Fibroblast of villous mesenchyme (primary cell): ENCODE measurements at places on chromosomes 3 and 15. TPM values are rescaled to one million over a fixed set of nuclear protein-coding genes. Genes with fewer than 3 reads are reported as not detected.

The SLC35A5 gene
- total RNA-seq: 24.8 and 56.6 TPM in 2 replicates

DNA sequence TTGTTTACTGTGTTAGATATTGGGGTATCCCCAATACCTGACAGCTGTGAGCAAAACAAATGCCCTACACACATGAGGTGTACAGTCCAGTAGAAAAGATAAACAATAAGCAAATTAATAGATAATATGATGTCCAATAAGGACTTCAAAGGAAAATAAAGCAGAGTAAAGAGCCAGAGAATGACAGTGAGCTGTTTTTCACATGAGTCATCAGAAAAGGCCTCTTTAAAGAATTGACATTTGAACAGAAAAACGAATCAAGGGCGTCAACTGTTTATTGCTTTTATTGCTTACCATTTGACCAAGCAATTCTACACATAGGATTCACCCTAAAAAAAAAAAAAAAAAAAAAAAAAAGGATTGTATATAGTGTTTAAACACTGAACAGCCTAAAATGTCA, 96.6 kb upstream of the FLNB start:
- DNase-seq: peak; percentile 33

- DNase-seq: no peak
These were observed 431.3 kb downstream of the FOXP1 start for GRCh38 chr3:71152039-71152891.

DNA sequence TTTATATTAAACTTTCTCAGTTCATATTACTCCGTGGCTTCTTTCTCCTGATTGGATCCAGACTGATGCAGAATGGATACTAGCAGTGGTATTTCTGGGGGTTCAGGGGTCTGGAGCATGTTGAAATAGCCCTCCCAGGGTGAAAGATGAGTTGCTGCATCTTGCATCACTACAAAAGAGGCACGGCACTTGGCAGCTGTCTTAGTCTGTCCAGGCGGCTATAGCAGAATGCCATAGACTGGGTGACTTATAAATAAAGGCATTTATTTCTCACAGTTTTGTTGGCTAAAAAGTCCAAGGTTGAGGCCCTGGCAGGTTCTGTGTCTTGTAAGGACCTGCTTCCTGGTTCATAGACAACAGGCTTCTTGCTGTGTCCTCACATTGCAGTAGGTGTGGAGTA, 660 bp upstream of the BCL2L10 start:
- DNase-seq: no peak

- DNase-seq: no peak
These were observed 83.6 kb downstream of the RAP2B start for GRCh38 chr3:153245661-153246060.

GRCh38 chr15:61457050-61457733, 228.1 kb upstream of the RORA start:
- DNase-seq: no peak

DNA sequence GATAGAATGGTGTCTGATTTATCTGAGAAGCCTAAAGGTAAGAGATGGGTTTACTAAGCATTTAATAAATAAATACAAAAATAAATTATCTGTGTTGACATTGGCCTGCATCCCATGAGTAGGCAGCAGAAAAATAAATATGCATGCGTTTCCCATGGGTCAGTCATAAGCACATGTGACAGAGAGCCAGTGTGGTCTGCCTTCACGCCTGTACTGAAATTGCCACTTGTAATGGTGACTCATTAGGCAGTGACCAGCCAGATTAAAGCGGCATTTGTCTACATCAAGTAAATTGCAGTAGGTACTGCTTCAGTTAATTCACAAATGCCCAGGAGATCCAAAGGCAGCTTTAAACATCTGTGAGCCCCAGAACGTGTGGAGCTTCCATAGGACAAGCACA, 399.6 kb downstream of the NAALADL2 start:
- no peak for DNase-seq

- DNase-seq: no peak
These were observed 31.7 kb downstream of the ATP2B2 start for GRCh38 chr3:10473581-10474274.

GRCh38 chr3:42115946-42116345, 24.8 kb downstream of the TRAK1 start:
- no peak for DNase-seq

DNA sequence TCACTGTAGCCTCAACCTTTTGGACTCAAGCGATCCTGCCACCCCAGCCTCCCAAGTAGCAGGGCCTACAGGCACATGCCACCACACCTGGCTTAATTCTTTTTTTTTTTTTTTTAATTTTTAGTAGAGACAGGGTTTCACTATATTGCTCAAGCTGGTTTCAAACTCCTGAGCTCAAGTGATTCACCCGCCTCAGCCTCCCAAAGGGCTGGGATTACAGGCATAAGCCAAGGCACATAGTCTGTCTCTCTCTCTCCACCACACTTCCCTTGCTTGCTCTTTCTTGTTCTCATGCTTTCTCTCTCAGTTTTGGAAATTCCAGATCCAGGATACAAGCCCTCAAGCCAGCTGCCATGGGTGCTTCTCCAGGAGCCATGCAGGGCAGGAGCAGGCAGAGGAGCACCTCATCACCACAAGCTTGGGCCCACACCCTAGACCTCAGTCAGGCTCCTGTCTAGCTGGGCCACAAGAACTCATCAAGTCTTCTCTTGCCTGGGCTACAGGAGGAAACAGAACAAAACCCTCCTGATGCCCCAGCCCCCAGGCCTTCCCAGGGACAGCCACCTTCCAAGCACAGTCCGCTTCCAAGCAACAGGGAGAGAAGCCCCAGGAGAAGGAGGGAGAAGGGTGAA, 145.3 kb upstream of the LPP start:
- DNase-seq: no peak

- peak; percentile 64 for DNase-seq
These were observed 5.0 kb downstream of the FAM219B start for GRCh38 chr15:74901612-74902063.

- DNase-seq: no peak
These were observed 49.1 kb downstream of the TRANK1 start for GRCh38 chr3:36895496-36896409.

- DNase-seq: no peak
These were observed 98.4 kb downstream of the IGF2BP2 start for GRCh38 chr3:185726254-185726967.

- DNase-seq: peak; percentile 63
These were observed 296.3 kb downstream of the UACA start for GRCh38 chr15:70466895-70467529.

GRCh38 chr3:183812761-183813445, 12.5 kb downstream of the MAP6D1 start:
- no peak for DNase-seq

GRCh38 chr3:101879623-101880284, 30.4 kb downstream of the NFKBIZ start:
- no peak for DNase-seq

GRCh38 chr15:78923480-78924360, 21.1 kb downstream of the CTSH start:
- no peak for DNase-seq

The SEMA3F gene
- 0.32 and 0.86 TPM in 2 replicates for total RNA-seq

DNA sequence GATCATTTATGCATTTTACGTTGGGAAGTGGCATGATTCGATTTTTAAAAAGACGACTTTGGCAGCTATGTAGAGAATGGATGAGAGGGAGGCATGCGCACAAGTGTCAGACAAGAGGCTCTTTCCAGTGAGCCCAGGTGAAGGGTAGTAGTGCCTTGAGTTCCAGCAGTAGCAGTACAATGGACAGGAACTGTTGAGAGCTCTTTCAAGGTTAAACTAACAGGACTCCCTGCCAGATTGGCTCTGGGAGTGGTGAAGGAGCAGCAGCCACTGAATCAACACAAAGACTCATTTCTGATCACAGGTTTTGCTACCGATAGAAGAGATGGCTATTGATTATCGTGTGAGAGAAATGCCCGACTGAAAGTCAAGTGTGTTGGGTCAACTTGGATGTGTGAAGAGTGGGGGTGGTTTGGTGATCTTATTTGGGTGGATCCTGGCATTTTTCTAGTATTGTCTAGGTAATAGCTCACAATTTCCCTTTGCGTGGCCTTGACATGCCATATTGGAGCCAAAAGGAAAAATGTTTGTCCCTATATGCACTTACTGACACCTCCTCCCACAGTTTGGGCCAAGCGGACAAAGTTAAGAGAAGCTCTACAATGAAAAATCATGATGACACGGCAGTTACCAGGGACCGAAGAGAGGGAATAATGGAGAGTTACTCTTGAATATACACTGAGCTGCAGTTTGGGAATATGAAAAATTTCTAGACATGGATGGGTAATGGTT, 81.6 kb upstream of the MDFIC2 start:
- no peak for DNase-seq

DNA sequence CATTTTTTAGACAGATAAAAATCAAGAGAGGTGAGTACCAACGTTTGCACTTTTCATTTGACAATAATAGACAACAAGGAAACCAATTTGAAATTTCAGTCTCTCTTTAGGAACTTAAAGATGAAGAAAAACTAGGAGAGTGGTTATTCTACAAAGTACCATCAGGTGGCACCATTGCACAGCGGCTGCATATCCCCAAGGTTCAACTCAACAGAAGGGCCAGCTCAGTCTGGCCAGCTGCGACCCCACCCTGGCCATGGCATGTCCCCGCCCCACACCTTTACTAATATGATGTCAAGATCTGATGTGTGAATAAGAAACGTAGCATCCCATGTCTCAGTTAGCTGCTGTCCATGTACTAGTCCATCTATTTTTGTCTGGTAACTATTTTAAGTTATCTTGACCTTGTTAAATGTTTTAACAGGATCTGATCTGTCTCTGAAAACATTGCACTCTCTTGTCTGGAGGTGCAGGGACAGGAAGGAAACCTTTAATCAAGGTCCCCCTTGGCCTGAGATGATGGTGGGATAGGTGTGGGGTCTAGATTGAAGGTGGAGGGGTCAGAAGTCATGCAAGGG, 35.5 kb upstream of the CGNL1 start:
- DNase-seq: peak; percentile 75

GRCh38 chr3:27910456-27910855, 188.3 kb upstream of the EOMES start:
- no peak for DNase-seq

The EFCC1 gene
- not detected in 2 replicates for total RNA-seq

- no peak for DNase-seq
These were observed 108.0 kb downstream of the KCNH8 start for GRCh38 chr3:19256313-19256712.

DNA sequence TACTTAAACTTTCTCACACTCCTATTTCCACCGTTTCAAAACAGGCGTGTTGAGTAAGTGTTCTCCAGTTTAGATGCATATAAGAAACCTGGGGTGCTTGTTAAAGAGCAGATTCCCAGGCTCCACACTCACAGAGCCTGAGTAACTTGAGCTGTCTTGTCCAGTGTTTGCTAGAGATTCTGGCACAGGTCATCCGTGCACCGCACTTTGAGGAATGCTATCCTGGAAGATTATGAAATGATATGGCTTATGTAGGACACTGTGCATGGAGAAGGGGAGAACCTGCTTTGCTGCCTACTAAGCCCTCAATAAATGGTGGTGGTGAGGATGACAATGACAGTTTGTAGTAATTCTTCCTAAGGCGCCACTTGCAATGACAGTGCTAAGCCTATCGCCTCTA, 273.7 kb downstream of the PDZRN3 start:
- no peak for DNase-seq

The MESP1 gene
- total RNA-seq: under 0.01 TPM in 2 replicates

The FSTL1 gene
- 997 and 1,795 TPM in 2 replicates for total RNA-seq

DNA sequence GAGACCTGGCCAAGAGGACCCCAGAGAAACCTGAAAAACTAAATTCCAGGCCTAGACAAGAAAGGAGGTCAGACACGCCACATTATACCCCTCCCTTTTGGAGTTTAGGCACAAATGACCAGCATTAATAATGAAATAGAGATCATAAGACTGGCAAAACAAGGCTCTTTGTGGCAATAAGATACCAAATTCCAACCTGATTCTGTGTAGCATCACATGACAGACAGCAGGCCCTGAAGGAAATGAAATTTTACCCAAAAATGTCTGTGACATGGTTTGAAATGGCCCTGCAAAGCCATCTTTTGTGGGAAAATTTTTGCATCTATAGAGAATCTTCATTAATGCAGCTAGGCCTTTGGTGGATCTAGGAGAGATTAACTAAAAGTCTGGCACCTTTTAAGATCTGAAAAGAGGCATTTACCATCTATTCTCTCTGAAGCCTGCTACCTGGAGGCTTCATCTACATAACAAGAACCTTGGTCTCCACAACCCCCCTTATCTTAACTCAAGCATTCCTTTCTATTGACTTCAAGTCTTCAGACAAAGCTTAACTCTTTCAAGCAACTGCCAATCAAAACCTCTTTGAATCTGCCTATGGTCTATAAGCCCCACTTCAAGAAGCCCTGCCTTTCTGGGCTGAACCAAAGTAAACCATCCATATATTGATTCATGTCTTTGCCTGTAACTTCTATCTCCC, 8.0 kb downstream of the FAM174B start:
- no peak for DNase-seq

The KLHL40 gene
- total RNA-seq: not detected in 2 replicates

The PLCH1 gene
- total RNA-seq: 11.7 and 14.2 TPM in 2 replicates

DNA sequence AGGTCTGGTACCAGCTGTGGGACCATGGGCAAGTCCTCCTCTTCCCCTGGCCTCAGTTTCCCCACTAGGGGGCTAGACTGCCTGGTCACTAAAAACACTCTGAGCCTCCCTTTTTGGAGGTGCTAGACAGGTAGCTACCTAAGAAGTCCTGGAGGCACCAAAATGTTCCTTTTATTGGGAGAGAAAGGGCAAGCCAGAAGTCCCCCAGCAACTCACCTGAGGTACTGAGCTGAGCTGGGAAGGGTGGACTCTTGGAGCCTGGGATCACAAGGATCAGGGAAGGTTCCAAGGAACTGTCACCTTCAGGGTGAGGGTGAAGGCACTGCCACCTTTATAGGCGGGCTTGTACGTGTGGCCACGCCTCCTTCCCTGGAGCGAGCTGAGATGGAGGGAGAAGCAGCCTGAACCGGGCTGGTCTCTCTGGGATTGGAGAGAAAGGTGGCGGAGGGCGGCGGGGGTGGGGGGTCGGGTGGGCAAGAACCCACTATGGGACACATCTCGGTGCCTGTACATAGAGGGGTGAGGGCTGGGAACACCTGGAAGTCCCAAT, at the start of gene CYP1A1:
CYP1A1 (minus strand) TSS at position 304 of the 550 bp plus-strand sequence. CDS start 2,431 bp downstream, outside the sequence.
- DNase-seq: no peak

DNA sequence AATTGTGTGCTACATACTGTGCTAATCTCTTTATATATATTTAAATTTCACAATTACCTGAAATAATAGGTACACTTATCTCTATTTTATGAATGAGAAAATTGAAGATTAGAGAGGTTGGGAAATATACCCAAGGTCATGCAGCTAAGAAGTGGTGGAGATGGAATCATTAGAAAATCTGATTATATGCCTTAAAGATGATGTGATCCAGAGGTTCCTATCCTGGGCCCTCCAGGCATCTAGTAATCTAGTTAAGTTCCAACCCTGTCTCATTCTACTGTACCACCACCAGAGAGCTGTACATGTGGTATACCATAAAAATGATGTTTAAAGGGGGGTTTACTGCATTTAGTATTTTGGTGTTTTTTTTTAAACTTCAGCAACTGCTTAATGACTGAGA, 40.7 kb downstream of the SYN2 start:
- no peak for DNase-seq

The PAQR9 gene
- not detected in 2 replicates for total RNA-seq

GRCh38 chr3:151305060-151305774, 11.4 kb downstream of the GPR87 start:
- peak; percentile 99 for DNase-seq
